Foreskin fibroblast (primary cell): ENCODE measurements at places on chromosomes 1 and 21.

DNA sequence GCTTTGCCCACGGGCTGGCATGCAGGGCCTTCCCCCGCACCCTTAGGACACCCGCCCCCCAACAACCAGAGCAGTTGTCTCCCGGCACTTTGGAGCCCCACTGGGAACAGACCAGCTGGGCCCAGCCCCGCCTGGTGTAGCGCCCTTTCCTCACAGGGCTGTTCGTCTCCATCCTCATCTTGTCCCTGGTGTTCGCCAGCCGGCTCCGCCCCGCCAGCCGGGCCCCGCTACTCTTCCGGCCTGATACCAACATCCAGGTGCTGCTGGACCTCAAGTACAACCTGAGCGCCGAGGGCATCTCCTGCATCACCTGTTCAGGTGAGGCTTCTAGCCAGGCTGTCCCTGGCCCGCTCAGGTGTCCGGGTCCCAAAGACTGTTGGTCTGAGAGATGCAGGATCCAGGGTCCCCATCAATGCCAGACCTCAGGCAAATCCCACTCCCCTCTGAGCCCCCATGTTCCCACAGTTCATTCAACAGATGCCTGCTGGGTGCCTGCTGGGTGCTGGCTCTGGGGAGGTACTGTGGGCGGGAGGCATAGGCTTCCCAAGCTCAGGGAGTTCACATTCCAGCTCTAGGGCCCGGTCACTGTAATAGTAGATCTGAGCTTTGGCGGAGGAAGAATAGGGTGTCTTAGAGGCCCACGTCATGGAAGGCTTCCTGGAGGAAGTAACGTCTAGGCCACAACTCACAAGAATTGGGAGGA is 41.7 kb downstream of the DISP3 start:
- no peak for DNase-seq

- peak; percentile 87 for DNase-seq
These were observed 55.6 kb downstream of the SUCO start for GRCh38 chr1:172588296-172589291.

DNA sequence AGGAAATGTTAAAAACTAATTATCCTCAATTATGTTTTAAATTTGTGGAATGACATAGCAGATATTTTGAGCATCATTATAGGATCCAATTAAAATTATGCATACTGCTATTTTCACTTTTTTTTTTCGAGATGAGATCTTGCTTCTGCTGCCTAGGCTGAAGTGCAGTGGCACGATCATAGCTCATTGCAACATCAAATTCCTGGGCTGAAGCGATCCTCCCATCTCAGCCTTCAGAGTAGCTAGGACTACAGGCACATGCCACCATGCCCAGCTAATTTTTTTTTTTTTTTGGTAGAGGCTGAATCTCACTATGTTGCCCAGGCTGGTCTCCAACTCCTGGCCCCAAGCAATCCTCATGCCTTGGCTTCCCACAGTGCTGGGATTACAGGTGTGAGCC is 11.3 kb upstream of the SLC1A7 start:
- no peak for DNase-seq

- no peak for DNase-seq
These were observed 31.6 kb downstream of the CD1D start for GRCh38 chr1:158212320-158212719.

DNA sequence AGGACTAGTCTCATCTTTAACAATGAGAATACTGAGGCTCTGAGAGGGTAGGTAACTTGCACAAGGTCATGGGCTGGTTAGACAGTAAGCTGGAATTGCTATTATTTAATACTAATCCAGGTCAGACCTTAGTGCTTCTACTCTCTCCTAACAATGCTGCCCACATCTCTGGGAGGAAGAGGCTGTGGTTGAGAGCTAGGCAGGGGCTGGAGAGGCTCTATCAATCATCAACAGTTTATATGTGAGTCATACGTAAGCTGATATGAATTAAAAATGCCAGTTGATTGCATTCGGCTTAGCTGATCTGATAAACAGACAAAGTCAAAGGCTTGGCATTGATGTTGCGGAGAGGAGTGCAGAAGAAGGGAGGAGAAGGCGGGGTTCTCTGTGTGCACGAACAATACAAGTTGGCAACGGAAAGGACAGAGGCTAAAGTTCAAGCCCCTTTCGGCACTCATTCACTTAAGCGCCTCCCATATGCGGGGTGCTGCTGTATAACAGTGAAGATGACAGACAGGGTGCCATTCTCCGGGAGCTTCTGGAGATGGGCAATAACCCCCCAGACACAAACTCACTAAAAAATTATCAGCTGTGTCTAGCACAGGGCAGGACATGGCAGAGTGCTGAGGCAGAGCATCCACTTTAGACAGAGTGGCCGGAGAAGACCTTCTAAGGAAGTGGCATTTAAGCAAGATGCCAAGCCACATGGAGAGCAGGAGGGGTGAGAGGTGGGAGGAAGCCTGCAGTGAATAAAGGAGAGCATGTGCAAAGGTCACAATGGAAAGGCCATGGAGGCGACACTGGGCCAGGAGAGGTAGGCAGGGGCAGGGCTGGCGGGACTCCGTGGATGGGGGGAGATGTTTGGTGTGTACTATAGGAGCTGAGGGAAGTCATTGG is 195.2 kb downstream of the ZSCAN20 start:
- DNase-seq = no peak

GRCh38 chr1:68129536-68130250 is 79.3 kb upstream of the DIRAS3 start:
- no peak for DNase-seq

DNA sequence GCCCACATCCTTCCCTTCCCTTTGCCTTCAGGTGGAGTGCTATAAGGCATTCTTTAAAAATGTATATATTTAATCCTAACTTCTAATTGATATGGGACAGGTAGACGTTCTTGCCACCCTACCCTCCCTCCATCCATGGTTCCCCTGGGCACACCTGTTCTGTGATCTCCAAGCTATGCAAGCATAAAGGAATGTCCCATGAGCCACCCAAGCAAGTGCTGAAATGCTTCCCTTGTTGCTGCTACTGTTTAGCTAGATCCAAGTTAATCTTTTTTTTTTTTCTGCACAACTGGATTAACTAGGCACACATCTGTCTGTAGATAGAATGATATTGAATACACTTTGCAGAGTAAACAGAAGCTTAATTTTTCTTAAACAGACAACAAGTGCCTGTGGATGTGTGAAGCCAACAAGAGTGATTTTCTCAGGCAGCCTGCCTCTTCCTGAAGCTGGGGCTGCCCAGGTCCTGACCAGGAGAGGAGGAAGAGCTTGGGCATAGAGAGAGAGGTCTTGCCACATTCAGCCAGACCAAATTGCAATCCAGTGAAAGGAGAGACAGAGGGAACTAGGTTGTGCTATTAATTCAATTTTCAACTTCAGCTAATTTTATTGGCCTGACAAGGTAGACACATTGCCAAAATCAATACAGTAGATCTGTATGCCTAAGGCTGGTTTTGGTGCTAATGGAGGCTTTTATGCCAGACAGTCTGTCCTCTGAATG is 28.2 kb upstream of the ATP1B1 start:
- no peak for DNase-seq

- DNase-seq = peak; percentile 7
These were observed 312.3 kb upstream of the FAM78B start for GRCh38 chr1:166479052-166479631.

GRCh38 chr1:187032982-187033692 is 204.4 kb downstream of the PLA2G4A start:
- DNase-seq = no peak

DNA sequence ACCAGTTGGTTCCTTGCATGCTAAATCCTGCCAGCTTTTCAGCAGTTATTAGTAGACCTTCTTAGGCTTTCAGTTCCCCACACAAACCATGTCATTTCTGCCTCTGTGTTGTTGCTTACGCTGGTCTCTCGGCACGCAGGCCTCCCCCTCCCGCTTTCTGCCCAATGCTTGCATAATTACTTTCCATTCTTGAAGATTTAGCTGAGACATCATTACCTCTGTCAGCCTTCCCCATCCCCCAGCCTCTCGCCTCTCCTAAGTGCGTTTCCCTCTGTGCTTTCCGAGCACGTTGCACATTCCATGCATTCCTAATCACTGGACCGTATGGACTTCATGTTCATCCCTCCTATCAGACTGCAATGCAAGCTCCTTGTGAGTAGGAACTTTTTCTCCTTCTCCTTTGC is 26.8 kb downstream of the TSHB start:
- peak; percentile 14 for DNase-seq

- peak; percentile 64 for DNase-seq
These were observed 29.0 kb upstream of the PPM1J start for GRCh38 chr1:112744009-112744578.

DNA sequence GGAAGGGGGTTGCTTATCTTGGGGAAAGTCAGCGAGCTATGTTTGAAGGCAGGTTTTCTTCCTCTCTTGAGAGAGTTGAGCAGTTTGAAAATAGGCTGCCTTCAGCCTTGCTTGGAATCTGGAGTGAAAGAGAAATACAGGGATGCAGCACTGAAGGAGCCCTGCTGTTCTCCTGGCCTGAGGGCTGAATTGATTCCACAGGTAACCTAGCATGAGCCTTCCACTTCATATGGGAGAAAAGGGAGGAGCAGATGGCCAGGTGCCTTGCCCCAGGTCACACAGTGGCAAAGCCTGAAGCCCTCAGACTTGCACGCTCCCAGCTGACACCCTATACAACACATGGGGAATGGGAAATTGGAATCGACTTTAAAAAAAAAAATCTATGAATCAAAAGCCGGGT is 88.0 kb upstream of the WLS start:
- no peak for DNase-seq

DNA sequence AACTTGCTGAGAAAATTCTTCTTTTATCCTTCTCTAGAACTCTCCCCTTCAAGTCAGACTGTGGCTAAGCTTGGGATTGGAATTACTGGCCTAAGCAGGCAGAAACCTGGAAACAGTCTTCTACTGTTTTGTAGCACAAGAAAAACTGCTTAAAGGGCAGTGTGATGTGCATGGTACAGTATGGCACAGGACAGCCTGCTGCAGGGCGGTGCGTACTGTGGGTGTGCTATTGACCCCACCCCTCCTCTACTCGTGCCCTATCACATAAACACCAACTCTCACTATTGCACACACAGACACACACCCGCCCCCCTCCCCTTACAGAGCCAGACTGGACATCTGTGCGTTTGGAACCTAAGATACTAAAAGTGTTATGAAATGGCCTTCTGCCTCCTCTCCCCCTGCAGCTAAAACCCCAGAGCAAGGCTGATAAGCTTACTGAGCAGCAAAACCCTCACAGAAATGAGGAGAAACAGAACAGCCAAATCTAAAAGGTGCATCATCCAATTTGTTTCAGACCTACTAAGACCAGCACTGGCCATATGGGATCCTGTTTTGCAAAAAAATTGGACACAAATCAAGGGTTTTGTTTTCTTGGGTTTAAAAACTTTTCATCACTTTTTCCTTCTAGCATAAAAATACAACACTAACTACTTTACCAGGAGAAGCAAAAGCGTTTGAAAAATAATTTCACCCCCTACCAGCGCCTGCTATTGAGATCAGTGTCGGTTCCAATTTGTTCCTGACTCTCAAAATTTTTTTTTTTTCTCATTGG is 355.8 kb upstream of the LYPLAL1 start:
- peak; percentile 27 for DNase-seq

- no peak for DNase-seq
These were observed 22.9 kb upstream of the CASZ1 start for GRCh38 chr1:10819198-10819901.
